ENCODE measurements at places on chromosomes 16 and 17.

DNA sequence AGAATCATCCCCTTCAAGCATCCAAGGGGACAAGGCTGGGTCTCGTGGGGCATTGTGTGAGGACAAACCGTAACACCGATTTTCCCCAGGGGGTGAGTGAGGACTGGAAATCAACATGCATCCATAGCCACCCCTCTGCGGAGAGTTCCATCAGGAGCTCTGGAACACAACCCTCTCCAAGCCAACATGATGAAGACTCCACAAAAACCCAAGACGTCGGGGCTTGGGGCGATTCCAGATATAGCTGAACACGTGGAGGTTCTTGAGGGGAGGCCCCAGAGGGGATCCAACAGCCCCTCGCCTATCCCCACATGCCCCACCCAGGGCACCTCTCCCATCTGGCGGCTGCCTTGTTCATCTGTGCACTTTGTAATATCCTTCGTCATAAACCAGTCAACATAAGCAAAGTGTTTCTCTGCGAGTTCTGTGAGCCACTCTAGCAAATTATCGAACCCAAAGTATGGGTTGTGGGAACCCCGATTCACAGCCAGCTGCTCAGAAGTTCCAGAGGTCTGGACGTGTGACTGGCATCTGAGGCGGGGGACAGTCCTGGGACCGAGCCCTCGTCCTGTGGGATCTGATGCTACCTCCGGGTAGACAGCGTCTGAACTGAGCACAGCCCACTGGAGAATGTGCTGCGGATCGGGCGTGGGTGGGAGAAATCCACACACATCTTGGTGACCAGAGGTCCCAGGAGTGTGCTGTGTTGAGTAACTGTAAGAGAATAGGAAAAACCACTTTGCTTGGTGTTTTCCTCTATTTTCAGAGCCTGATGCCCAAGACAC, 55.5 kb downstream of the RPH3AL start:
- DNase-seq = no peak
- H3K36me3 ChIP-seq = no peaks in the 10 kb centered on the region
- no peak overlapping the region for H3K27ac ChIP-seq
- no peak overlapping the region for H3K4me3 ChIP-seq
- H3K27me3 ChIP-seq = no peaks in the 10 kb centered on the region

DNA sequence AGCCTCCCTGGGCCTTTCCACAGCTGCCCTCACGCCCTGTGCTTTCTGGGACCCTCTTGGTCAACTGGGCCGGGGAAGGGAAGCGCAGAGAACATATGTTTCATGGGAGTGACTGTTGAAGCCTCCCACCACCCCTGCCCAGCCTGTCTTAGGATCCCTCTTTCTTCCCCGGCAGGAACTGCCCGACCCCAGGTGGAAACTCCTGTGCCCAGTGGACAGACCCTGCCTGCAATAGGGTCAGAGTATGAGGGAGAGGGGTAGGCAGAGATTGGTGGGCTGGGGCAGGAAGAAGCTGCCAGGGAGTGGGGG, 10.5 kb downstream of the HEXIM2 start:
- no peak overlapping the region for H3K27ac ChIP-seq
- no peak overlapping the region for H3K4me3 ChIP-seq
- no peak for DNase-seq
- no peaks in the 10 kb centered on the region for H3K27me3 ChIP-seq
- no peaks in the 10 kb centered on the region for H3K36me3 ChIP-seq

DNA sequence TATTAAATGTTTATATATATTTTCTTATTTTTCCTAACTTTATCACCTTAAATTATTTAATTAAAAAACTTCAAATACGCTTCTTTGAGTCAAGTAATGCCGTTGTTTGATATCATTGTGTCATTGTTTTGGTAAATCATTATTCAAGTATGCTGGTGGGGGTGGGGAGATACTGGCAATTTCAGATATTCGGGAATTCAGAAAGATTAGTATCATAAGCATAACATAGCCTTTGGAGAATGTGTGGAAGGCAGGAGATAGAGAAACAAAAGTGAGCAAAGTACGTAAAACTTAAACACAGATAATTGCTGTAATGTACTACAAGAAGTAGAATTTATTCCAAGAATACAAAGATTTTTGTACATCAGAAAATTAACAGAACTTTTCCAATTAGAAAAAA, 49.8 kb downstream of the TANC2 start:
- H3K36me3 ChIP-seq = peaks cover 3% of the 10 kb centered on the region
- no peak overlapping the region for H3K27ac ChIP-seq
- no peaks in the 10 kb centered on the region for H3K27me3 ChIP-seq
- no peak overlapping the region for H3K4me3 ChIP-seq
- DNase-seq = no peak

- no peak overlapping the region for H3K4me3 ChIP-seq
- peaks cover 5% of the 10 kb centered on the region for H3K27me3 ChIP-seq
- H3K27ac ChIP-seq = no peak overlapping the region
- no peak for DNase-seq
- H3K4me1 ChIP-seq = no peaks in the 10 kb centered on the region
- H3K36me3 ChIP-seq = no peaks in the 10 kb centered on the region
Observed at GRCh38 chr16:85851034-85851785, 47.8 kb upstream of the IRF8 start.

GRCh38 chr17:19409509-19409908, 1.5 kb upstream of the RNF112 start:
- H3K4me1 ChIP-seq = no peaks in the 10 kb centered on the region
- H3K4me3 ChIP-seq = no peak overlapping the region
- H3K27me3 ChIP-seq = peaks cover 7% of the 10 kb centered on the region
- no peak overlapping the region for H3K27ac ChIP-seq
